ENCODE measurements at places on chromosomes 6 and 20.

GRCh38 chr6:108689272-108690161, 128.8 kb downstream of the FOXO3 start:
- DNase-seq = no peak

DNA sequence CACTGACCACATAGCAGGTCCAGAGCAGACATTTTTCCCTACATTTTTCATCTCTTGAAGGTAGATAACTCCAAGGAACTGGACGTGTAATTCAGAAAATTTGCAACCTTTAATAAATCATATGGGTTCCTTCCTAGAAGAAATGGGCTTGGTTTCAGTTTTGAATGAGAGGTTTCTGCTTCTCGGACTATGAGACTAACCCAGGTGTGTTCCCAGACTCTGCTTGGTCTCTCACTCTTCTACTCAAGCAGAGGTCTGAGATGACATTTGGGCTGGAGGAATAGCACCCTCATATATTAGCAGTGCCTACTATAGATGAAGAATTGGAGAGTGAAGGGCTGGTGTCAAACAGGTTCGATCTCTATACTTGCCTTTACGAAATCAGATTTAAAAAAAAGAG, 231.2 kb downstream of the DOK5 start:
- no peak for DNase-seq

- DNase-seq = no peak
These were observed 100.0 kb upstream of the CITED2 start for GRCh38 chr6:139474145-139475108.

DNA sequence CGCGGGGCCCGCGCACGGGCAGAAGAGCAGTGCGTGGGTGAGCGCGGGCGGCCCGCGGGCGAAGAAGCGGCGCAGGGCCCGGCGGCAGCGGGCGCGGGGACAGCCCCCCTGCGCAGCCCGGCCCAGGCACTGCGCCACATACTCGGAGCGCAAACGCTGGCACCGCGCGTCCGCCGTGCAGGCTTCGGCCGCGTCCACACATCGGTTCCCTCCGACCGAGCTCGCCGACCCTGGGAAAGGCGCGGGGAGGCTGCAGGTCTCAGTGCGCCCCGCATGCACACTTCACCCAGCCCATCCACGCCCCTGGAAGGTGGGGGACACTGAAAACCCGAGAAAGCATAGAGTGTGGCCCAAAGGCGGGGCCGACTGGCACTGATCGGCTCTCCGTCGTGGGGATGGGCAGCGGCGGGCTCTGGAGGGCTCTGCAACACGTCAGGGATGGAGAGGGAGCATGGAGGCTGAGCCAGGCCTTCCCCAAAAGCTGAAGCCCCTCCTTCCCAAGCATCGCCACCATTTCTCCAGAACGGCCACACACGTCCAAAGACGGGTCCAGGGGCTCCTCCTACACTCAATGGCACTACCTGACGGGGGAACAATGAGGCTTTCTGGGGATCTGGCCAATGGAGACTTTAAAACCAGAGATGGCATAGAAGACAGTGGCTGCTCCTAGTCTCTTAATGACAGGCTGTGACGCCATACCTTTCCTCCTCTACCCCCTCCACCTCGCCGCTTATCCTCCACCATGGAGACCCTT, 2.0 kb downstream of the GFRA4 start:
- DNase-seq = no peak

GRCh38 chr20:31593221-31594001, 11.7 kb upstream of the ID1 start:
- no peak for DNase-seq

DNA sequence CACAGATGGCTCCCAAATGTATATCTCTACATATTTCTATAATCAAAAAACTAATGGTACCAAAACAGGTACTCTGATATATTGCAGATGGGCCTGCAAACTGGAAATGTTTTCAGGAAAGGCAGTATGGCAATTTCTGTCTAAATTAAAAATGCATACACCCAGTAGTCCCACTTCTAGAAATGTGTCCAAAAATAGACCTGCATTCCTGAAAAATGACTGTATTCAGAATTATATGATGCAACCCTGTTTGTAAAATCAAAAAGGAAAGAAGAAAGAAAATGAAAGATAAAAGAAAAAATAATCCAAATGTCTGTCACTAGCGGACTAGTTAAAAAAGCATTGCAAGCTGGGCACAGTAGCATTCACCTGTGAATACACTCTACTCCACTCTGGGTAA, 12.9 kb upstream of the MICB start:
- DNase-seq = no peak

DNA sequence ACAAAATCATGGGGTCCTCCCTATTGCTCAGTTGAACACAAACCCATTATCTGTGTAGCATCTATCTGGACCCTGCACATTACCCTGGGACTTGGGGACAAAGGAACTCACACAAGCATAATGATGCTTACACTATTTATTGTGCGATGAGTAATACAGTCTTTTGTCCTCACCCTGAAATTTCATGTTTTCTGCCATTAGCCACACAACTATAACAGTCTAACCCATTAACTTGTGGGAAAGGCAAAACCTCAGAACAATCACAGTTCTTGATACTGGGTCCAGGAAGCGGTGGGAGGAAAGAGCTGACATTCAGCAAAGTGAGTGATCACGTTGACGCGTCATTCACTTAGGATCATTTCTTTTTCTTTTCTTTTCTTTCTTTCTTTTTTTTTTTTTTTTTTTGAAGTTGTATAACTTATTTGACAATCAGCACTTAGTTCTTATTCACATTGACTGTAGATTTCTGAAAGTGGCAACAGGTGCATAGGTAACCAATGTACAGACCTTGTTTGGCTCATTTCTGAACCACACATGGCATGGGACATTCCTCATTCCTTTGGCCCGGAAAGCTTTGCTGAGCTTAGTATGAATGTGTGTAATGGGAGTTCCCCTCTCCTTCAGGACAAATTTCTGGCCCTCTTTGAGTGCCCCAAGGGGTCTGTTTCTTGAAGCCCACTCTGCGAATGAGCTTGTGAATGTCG, 94.8 kb upstream of the CNKSR3 start:
- DNase-seq = no peak

DNA sequence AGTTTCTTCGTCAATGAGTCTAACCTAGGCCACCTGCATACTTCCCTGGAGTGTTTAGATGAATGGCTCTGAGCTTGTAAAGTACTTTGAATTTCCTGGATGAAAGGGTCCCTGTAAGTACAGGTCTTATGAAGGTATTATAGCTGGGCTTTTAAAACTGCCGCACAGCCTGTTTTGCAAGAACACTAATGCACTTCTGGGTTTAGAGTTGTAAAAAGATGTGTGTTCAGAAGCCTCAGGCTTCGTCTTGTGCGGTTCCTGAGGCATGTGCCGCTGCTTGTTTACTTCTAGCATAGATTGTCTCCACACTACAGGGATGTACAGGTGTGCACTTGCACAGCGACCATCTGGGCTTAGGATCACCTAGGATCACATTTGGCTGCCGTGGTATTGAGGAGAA, 324.5 kb downstream of the SOX4 start:
- DNase-seq = no peak

GRCh38 chr6:80767808-80768207, 661.3 kb downstream of the BCKDHB start:
- no peak for DNase-seq

- DNase-seq = no peak
These were observed 337.7 kb downstream of the TPBG start for GRCh38 chr6:82701341-82701740.

DNA sequence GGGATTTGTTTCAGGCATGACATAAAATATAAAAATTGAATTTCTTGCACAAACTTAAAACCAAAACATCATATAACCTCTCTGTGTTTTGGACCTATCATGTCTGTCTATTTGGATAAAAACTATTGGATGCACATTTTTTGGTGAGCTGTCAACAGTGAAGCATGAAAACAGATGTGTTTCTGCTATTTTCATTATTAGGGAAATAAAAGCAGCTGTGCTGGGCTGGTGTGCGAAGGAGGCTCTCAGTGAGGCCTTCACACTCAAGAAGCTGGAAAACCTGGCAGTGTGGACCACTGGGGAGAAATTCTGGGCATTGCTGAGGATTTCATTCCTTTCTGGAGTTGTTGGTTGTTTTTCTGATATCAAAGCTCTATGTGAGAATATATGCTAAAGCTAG, 395.3 kb downstream of the GJA1 start:
- no peak for DNase-seq

- no peak for DNase-seq
These were observed 15.6 kb downstream of the BTN2A1 start for GRCh38 chr6:26473429-26473757.

- DNase-seq = no peak
These were observed 58.7 kb downstream of the MAP3K4 start for GRCh38 chr6:161050134-161050765.

DNA sequence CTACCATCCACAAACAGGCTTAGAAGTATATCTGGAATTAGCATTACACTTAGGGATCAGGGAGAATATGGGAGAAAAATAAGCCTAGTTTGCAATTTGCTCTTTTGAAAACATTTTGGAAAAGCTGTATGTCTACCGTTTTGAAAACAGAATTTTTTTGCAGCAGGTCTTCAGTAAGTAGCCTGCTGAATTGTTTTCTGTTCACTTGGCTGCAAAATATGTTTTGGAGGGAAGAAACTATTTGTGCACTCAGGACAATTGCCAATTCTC, 39.6 kb downstream of the ILRUN start:
- DNase-seq = no peak

- no peak for DNase-seq
These were observed 10.5 kb downstream of the SNAI1 start for GRCh38 chr20:49993301-49993751.

DNA sequence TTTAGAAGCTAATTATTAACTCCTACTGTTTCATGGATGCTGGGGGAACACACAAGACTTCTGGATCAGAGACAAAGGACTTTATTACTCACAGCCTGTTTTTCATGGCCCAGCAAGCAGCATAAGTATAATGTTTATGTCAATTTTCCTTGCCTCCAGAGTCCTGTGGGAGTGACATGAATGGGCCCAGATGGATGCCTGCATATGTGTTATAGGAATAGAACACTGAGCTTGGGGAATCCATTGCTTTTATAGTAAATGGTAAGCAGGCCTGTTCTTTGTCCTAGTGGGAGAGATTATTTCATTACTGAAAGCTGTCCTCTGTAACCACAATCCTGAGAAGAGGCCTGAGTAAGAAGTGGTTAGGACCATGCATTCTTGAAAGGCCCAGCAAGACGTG, 25.6 kb downstream of the BLTP3A start:
- DNase-seq = peak; percentile 23

DNA sequence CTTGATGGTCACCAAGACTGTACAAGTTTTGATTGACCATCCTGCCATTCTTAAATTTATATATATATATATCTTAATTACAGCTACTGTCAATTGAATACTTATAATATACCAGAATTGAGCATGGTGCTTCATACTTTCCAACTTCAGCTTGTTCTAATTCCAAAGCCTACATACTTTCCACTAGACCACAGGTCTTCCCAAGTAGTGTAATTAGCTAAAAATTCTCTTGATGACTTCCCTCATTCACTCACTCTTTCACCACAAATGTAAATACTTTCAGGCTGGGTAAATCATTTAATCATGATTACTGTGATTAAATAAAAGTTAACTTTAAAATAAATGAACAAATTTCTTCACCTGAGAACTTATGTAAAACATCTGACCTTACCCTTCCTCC, 3.4 kb downstream of the ASF1A start:
- DNase-seq = no peak

DNA sequence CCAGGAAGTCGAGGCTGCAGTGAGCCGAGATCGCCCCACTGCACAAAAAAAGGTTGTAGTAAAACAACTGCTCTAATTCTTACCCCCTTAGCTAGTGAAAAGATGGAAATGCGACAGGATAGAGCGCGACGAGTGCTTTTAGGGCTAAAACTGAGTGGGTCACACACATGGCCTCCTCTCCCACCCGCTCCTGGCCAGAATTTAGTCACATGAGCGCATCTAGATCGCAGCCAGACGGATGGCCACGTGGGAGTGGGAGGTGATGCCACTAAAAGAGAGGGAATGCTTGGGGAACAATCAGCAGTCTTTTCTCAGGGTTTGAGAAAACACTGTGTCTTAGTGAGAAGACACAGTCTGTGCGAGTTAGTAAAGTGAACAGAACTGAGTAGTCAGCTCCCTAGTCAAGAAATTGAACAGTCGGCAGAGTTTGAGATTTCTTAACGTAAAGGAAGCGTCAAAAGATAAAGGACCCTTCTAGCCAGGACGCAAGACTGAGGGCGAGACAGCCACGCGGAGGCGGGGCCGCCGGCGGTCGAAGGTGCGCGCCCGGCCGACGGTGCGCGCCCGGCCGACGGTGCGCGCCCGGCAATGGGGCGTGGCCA, 664 bp upstream of the ACTR5 start:
- DNase-seq = no peak

DNA sequence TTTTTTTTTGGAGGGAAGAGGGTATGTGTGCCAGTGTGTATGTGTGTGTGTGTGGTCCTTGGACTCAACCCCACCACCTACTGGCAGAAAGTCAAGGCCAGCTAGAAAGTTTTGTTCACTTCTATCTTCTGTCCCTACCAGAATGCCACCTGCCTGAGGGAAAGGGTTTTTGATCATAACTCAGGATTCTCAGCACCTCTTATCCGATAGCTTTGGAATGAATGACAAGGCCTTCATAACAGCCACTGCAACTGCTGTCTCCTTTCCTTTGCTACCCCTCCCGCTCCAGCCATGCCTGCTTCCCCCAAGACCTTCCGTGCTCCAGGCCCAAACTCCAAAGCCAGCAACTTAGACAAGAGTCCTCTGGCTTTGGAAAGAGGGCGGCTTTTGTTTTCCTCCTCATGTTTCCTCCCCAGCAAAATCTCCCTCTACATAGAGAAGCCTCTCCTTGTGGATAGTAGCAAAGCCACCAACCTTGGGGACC, 18.7 kb downstream of the BTN3A1 start:
- peak; percentile 16 for DNase-seq

DNA sequence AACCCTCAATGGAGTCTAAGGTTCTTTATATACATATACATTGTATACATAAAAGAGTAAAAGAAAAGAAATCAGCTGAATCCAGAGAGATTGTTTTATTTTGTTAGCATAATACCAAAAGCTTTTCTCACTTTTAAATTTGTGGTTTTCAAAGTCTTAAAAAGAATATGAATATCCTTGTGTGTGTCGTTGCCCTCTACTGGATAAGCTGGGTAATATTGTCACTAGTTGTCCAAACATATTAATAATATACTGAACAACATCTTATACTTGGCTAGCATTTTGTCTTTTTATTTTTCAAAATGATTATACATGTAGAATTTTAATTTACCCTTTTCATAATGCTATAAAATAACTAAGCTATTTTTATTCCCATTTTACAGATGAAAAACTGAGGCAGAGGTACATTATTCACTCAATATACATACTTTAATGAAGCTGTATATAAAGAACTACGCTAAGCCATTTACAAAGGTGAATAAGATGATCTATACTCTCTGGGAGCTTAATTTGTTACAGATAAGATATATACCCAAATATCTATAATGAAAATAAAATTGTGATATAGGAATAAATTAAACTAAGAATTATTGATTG, 531.7 kb downstream of the TFAP2B start:
- no peak for DNase-seq

DNA sequence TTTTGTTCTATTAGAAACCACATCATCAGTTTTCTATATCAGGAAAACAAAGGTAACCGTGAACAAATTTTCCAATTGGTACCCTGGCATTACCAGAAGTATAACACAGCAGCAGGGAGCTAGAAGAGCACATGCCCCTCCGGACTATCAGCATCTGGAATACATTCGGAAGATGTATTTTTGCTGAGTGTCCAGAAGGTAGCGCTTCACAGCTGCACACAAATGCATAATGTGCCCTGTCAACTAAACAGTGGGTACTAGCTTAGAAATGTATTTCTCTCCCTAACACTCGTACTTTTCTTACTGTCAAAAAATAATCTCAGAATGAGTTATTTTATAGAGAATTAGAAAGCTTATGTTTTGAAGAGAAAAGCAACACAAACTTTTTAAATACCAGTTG, 77.6 kb downstream of the HUS1B start:
- no peak for DNase-seq
